T-helper 2 cell treated with Interferon-gamma antibody and Interleukin-4, amounts not matched to agents 5 μg/mL and 100 μg/mL, for 36 hours (primary cell): ENCODE measurements at places on chromosomes 6 and 20.

GRCh38 chr6:157539900-157540752 lies 159.1 kb downstream of the ZDHHC14 start:
- no peak for DNase-seq

DNA sequence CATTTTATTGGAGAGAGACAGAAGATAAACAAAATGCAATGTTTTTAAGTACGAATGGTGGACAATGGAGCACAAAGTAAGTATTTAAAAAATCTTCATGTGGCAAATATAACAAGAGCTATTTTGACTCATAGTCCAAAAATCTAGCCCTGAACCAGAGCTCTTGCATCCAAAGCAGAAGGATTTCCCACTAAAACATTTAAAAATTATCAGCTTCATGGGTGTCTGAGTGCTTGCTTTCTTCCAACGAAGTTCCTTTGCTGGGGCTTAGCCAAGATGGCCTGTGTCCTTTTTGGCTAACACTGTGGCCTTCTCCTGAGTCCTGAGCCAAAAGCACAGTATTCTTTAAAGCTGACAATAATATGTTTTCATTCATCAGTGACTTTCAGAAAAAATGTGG lies 161.7 kb downstream of the RIMS1 start:
- no peak for DNase-seq

DNA sequence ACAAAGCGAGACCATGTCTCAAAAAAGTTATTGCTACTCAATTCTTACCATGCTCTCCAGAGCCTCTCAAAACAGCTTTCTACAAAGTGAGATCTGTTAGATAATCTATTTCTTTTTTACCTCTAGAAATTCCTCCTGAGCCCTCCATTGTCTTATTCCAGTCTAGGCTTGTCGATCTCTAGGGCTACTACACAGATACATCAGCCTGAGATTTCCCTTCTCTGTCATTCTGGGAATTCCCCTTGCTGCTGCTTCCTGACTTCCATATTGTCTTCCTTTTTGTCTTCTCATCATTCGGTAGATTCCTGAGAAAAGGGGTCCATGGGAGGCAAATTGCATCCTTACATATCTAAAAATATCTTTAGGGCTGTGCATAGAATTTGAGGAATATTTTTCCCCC lies 75.6 kb upstream of the GNRH2 start:
- no peak for DNase-seq

DNA sequence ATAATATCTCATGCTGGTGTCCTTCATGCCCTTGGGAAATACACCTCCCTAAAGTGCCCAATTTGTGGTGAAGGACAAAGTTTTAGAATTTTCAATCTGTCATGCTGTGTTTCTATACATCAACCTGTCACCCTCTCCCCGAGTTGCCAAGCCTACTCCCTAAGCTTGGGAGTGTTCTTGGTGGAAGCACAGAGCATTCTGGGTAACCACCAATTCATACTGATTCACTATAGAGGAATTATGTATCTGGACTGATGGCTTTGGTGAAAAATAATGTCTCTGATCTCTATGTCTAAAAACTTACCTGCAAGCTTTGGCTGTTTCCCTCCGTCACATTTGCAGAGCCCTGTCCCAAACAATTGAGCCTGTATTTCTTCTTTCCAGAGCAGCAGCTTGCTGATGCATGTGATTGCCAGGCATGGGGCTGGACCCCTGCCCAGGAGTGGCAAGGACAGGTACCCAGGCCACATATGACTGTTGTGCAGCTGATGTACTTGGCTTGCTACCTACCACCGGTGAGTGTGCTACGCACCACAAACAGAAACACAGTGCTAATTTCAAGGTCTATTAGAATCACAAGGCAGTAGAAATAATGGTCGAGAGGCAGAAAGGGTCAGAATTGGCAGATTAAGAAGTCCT lies 202.8 kb upstream of the CITED2 start:
- DNase-seq = no peak

- DNase-seq = no peak
Observed at GRCh38 chr6:44222486-44223318, 693 bp upstream of the SLC29A1 start.

GRCh38 chr6:112202639-112203341 lies 51.6 kb downstream of the LAMA4 start:
- DNase-seq = no peak

DNA sequence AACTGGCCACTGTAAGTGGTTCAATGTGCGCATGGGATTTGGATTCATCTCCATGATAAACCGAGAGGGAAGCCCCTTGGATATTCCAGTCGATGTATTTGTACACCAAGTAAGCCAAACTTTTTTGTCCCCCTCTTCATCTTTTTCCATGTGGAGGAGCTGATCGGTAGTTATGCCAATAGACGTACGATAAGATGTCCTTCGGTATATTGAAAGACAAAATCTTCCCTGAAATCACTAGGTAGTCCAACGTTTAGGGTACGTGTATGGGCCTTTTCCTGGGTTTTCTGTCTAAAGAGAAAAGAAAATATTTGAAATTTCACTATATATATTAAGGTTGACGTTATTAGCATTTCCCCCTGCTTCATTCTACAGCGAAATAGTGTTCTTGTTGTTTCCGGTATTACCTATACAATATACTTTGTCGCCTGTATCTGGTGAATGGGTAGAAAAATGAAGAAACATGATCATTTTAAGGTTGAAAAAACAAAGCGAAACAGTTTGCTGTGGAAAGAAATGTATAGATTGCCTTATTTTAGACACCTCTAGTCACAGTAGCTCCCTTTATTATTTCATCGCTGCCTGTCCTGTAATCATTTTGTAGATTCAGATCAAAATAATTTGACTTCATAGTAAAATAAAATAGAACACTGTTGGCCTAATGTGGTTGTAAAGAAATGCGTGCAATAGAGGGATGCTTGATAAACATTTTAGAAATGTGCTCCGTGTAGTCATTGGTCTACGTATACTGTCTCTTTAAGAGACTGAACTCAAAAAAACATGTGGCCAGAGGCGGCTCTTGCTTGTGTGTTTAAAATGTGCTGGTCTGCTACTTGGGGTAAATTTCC lies 1.5 kb downstream of the LIN28B start:
- DNase-seq = no peak

GRCh38 chr20:16043931-16044330 lies 529.3 kb downstream of the KIF16B start:
- no peak for DNase-seq

DNA sequence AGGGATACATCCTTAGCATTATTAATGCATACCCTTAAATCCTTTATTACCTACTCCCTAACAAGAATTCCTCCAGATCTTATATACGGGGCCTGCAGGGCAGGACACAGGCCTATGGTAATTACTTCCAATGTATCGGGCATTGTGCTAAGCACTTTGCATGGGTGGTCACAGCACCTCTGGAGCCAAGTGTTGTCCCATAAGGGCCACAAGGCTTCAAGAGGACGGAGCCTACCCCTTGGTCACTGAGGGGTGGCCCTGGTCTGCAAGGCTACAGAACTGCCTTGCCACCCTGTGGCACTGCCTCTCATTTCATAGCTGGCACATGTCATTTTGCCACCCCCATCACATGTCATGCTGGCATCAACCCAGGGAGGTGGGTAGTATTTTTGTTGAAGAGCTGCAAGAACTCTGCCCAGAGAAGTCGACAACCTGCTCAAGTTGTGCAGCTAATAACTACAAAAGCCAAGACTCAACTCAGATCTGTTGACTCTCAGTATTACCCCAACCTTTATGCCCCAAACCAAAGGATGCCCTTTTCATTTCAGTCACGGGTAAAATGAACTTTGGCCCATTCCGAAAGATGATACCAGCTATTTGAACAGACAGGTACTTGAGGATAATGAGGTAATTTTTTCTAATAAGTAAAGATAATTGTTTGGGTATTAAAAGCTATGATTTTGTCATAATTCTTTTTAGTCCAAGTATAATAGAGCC lies 144.1 kb upstream of the AKAP12 start:
- DNase-seq = no peak

GRCh38 chr20:24850176-24850575 lies 98.9 kb upstream of the CST7 start:
- DNase-seq = no peak

GRCh38 chr20:1437235-1437904 lies 29.3 kb downstream of the NSFL1C start:
- peak; percentile 66 for DNase-seq

GRCh38 chr6:154868143-154868594 lies 126.9 kb upstream of the TIAM2 start:
- DNase-seq = no peak

- DNase-seq = no peak
Observed at GRCh38 chr6:149242883-149243282, 74.6 kb upstream of the TAB2 start.

GRCh38 chr20:38855356-38855755 lies 49.9 kb downstream of the PPP1R16B start:
- no peak for DNase-seq

DNA sequence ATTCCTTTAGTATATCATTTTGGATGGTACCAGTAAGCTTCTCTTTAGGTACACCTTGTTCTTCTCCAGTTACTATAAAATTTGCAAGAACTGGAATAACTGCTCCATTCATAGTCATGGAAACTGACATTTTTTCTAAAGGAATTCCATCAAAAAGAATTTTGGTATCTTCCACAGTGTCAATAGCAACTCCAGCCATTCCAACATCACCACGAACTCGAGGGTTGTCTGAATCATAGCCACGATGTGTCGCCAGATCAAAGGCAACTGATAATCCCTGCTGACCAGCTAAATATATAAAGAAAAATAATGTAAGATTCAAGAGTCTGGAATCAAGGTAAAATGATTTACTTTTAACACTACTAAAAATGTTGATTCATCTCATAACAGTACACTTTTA lies 5.3 kb downstream of the MMUT start:
- no peak for DNase-seq

- no peak for DNase-seq
Observed at GRCh38 chr6:5128351-5128750, 43.2 kb downstream of the PPP1R3G start.

DNA sequence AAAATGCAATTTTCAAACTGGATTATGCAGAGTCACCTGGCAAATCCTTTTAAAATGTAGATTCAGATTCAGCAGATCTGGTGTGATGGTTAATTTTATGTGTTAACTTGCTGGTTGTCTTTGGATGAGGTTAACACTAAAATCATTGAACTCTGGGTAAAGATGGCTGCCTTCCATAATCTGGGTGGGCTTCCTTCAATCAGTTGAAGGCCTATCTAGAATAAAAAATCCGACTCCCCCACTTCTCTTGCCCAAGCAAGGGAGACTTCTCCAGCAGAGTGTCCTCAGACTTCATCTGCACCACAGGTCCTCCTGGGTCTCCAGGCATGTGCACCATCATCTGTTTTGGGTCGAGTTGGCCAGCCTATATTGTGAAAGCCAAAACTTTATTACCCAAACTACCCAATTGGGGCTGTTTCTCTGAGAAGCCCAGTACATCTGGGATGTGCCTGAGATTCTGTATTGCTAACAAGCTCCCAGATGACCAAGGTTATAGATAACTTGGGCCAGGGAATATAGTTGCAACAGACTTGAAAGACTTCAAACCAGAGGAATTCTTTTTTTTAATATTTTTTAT lies 1.6 kb upstream of the SLC17A5 start:
- DNase-seq = no peak

DNA sequence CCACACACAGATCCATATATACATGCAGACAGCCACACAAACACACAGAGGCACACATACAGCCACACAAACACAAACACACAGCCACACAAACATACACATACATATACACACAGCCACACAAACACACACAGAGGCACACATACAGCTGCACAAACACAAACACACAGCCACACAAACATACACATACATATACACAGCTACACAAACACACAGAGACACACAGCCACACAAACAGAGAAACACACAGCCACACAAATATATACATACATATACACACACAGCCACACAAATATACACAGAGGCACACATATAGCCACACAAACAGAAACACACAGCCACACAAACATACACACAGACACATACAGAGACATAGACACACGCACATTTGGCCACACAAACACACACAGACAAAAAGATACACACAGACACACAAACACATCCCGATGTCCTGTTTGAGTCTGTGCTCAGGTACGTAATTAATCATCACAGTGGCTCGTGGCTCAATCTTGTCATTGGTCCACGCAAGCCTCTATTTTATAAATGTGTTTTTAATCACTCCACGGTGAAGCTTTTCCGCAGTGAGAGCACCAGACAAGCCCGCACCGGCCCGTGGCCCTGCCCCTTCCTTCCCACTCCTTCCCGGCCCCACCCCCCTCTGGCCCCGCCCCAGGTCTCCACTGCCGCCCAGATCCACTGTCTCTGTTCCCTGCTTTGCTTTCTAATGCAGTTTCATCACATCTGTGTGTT lies 135.3 kb downstream of the CDH4 start:
- no peak for DNase-seq

DNA sequence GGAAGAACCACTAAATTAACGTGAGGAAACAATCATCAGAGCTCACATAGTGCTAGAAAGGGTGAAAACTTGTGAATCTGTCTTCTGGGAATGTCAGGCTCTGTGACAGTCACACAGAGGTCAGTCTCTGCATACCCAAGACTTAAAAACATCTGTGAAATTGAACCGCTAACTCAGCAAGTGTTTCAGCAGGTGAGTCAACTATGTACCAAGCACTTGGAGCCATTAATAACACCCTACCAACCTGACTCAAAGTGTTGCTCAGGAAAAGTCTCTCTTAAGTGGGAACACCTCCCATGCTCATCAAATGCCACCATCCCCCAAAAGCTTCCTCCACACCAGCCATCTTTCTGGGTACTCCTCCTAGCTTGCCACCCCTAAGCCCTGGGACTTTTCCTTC lies 92.3 kb upstream of the CARMIL1 start:
- no peak for DNase-seq

GRCh38 chr6:45613656-45614055 lies 235.9 kb upstream of the SUPT3H start:
- no peak for DNase-seq

GRCh38 chr20:59718071-59718470 lies 113.7 kb downstream of the PHACTR3 start:
- no peak for DNase-seq

DNA sequence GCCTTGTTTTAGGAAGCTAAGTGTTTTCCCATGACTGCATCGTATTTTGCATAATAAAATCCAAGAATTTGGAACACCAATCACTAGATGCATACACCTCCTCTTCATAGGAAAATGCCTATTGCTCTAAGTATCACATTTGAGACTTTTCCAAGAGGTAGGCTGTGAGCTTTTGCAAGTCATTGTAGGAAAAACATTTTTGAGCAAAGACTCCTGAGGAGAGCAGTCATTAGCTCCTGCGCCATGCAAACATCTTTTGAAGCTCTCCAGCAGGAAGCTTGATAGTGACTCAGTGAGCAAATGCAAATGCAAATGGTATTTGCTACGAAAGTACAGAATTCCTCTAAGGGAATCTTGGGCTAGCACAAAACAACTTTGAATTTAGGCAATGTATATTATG lies 750.4 kb downstream of the QKI start:
- no peak for DNase-seq

GRCh38 chr20:59971428-59971827 lies 13.2 kb downstream of the CDH26 start:
- no peak for DNase-seq

DNA sequence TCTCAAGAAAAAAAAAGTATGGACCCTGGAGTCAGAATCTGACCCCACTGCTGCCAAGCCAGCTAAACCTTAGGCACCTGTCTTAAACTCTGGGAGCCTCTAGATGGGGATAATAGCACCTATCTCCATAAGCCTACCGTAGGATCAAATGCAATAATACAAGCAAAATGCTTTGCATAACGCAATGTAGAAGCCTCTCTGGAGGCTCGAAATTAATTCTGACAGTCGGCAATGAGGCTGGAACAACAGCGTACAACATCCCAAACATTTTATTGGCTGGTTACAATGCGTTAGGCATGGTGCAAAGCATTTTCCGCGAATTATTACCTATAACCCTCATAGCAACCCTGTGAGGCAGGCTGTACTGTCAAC lies 521 bp downstream of the CDK5RAP1 start:
- DNase-seq = no peak
